Activated CD4-positive, alpha-beta T cell treated with anti-CD3 and anti-CD28 coated beads, Interleukin-2, amount 50 U/mL, for 24 hours (primary cell): ENCODE measurements at places on chromosomes 6 and 20.

GRCh38 chr6:39530201-39530759, 194.9 kb downstream of the KIF6 start:
- no peak for DNase-seq

- DNase-seq = no peak
These were observed 267.9 kb upstream of the PLN start for GRCh38 chr6:118280210-118280609.

DNA sequence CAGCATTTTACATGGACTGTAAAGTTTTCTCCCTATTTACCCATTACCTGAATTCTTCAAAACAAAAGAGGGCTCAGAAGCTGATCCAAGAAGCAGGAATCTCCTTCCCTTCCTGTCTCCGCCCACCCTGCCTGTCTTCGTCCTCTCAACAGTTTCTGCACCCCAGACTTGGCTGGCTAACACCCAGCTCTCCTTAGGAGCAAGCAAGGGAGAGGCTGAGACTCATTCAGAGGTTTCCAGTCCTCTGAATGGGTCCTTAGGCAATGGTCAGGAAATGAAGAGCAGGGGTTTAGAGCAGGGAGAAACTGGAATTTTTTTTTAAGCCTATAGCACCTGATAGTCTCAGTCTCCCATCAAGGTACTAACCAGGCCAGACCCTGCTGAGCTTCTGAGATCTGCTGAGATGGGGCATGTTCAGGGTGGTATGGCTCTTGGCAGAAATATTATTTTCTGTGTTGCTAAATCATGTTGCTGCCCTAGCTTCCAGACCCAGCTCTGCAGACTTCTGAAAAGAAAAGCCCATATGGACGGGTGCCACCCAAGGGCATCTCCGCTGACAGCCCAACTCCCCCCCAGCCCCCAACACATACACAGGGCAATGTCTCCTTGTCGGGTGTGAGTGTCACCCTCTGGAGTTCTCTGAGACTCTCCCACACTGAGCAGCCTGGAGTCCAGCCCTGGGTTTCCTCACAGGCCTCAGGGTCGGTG, 74.6 kb upstream of the CD93 start:
- no peak for DNase-seq

GRCh38 chr20:19344341-19344740, 131.9 kb downstream of the SLC24A3 start:
- no peak for DNase-seq

GRCh38 chr6:141354191-141354955, 778.4 kb upstream of the GJE1 start:
- no peak for DNase-seq

DNA sequence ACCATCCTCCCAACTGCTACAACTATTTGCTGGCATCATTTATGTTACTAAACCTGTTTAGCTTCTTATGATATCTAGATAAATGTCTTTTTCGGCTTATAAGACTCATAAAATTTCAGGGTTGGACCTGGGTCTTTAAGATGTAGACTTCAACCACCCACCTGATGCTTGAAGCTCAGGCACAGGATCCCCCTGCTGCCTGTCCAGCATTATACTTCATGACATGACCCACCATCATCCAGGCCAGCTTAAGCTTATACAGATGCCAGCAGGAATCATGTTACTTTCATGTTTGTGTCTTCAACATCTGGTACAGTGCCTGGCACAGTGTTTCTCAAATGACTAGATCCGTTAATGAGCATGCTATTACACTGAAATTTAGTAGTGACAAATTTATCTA, 47.4 kb downstream of the SLC17A5 start:
- no peak for DNase-seq

DNA sequence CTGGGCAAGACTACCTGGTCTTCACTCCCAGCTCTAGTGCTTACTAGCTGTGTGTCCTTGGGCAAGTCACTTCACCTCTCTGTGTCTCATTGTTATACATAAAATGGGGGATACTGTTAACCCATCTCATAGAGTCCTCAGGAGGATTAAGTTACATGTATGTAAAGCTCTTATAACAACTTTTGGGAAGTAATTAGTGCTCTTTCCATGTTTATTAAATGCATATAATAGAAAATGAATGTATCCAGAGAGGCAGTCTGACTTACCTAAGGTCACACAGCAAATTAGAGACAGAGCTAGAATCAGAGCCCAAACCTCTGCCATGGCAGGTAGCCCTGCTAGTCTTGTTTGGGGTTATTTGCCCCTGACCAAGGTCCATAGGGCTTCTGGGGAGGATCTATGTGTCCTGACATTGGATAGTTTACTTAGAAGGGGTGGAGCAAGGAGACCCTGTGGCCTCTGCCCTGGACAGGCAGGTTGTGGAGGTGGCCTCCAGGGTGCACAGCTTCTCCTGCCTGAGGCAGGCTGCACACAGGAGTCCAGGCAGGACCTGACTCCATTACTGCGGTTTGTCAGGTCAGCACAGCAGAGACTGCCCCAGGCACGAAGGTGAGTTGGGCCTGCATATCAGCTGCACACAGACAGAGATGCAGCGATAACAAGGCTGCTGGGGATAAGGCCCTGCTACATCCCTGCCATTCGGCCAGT, 8.4 kb upstream of the MAPK13 start:
- no peak for DNase-seq

- DNase-seq = no peak
These were observed 42.1 kb downstream of the SMAP1 start for GRCh38 chr6:70709826-70710225.

DNA sequence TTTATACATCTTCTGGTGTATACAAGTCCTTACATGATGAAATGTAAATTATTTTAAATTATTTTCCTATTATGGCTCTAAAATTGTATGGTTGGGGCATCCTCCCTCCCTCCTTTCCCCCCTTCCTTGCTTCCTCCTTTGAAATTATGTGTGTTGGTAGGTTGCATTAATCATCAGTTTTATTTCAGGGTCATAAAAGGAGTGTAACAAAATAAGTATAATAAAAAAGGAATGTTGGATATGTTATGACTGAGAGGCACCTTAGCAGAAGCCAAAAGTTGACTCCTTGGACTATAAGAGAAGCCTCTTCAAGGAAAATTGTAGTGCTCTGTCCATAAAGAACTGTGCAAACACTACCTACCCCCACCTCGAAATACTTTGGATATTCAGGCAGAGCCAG, 46.6 kb upstream of the PTPRK start:
- DNase-seq = no peak

DNA sequence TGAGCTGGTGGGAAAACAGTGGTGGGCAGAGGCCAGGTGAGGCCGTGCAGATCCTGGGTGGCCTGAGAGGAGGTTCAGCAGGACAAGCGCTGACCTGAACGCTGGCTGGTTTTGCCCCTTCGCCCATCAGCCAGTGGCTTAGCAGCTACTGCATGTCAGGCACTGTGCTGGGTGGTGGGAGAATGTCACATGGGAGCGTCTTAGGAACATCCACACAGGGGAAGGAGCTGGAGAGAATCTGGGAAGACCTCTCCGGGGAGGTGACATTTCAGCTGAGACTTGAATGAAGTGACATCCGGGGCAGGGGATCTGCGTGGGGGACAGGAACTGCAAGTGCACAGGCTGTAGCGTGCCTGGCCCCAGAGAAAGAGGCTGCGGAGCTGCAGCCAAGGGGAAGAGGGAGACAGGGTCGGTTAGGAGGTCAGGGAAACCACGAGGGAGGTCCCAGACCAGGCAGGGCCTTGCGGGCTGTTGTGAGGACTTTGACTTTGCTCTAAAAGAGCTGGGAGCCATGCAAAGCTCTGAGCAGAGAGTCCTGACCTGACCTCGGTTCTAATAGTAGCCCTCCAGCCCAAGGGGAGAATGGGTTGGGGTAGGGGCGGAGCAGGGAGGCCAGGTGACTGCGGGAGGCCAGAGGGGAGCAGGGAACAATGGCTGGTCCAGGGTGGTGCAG, 156.8 kb upstream of the PTPN1 start:
- DNase-seq = no peak

DNA sequence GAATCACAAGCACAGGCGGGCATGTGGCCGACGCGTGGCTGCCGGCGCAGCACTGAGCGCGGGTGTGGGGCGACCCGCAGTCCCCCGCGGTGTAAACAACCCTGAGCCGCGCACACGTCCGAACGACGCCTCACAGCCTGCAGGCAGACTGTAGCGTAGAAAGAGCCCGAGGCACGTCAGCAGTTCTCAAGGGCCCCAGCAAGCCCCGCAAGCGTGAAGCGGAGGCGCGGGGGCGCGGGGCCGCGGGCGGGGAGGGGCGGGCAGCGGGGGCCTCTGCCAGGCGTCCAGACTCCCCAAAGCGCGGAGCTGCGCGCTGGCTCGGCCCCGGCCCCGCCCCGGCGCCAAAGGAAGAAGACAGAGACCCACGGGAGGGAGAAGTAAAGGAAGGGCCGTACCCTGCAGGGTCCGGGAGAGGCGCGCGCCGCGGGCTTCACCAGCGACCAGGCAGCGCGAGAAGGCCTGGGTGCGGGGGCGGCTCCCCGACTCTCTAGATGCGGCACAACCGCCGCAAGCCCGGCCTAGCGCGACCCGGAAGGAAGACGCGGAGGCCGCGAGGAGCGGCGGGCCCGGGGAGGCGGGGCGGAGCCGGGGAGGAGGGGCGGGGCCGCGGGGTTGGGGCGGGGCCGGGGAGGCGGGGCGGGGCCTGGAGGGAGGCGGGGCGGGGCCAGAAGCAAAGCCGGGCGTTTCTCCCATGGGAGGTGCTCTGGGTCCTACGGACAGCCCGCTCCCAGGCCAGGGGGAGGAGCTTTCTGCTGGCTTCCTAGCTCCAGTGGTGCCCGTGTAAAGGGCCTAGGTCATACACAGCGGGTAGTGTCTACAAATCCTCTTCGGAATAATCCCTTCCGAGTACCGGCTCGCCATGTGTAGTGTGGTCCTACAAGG, at the start of gene FBXL4:
FBXL4 (minus strand) TSS at position 536 of the 882 bp plus-strand sequence. CDS start 20,958 bp downstream, outside the sequence.
- peak; percentile 75 for DNase-seq

GRCh38 chr20:25274891-25275812, 27.3 kb downstream of the PYGB start:
- no peak for DNase-seq

- DNase-seq = no peak
These were observed 65.3 kb downstream of the EDN3 start for GRCh38 chr20:59365611-59366285.
